ENCODE measurements at places on chromosomes 12 and 14. TPM values are rescaled to one million over a fixed set of nuclear protein-coding genes. Genes with fewer than 3 reads are reported as not detected.

The SLC6A15 gene
- not detected for total RNA-seq

The TMEM179 gene
- 0.30 TPM for total RNA-seq

The RXYLT1 gene
- 22.0 TPM for total RNA-seq

The INHBC gene
- 0.14 TPM for total RNA-seq

The OR4Q2 gene
- not detected for total RNA-seq

The COL2A1 gene
- total RNA-seq: 0.27 TPM

The SLC35F4 gene
- not detected for total RNA-seq

The FOXN4 gene
- not detected for total RNA-seq

GRCh38 chr14:94921882-94922585 is 152.1 kb upstream of the GSC start:
- no peak for DNase-seq

GRCh38 chr12:3141339-3142321 is 64.5 kb downstream of the TSPAN9 start:
- no peak for DNase-seq

DNA sequence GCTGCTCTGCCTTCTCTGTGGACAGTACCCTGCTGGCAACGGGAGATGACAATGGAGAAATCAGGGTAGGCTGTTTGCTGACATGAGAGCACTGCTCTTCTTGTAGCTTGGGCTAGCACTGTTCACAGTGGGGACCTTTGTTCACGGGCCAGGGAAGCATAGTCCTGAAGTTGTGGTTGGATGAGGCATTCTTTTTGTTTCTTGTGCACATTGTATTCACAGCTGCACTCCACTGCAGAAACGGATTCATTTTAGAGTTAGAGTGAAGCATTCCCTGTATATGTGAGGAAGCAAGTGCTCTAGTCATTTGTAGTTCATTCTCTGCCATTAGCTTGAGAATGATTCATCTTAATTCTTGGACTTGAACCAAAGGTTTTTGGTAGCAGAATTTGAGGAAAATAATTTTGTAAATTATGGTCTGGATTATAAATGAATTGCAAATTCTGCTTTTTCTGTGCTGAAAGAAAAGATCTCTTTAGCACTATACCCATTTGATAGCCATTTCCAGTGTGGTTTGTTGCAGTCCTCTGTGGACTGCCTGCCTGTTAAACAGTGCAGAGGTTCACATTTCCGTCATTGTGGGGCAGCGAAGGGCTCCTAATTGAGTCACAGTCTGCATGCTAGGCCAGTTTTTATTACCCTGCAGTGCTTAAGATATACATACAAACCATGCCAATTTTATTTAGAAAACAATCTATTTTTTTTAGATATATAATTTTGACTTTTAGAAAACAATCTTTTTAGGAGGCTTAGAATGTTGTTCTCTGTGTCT is 80.6 kb downstream of the APAF1 start:
- DNase-seq: peak; percentile 34

GRCh38 chr12:107405436-107405835 is 280.2 kb upstream of the PWP1 start:
- no peak for DNase-seq

- DNase-seq: peak; percentile 40
Observed at GRCh38 chr12:89525305-89525823, 483 bp downstream of the POC1B start.

DNA sequence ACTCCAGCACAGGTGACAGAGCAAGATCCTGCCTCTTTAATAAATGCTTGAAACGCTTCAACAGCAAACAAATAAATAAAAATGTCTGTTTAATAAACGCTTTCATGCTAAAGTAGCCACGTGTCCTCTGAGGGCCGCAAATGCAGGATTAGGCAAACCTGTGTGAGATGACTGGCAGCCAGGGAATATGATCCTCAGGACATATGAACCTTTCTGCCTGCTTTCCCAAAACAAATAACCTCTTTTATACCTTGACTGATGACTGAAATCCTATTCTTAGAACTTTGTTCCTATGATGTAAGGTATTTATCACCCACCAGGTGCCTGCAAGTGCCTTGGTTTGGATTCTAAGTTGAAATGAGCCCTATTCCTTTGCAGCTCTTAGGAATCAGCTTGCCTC is 14.5 kb upstream of the FLVCR2 start:
- no peak for DNase-seq

- DNase-seq: no peak
Observed at GRCh38 chr12:110067531-110067930, 19.2 kb upstream of the C12orf76 start.

- no peak for DNase-seq
Observed at GRCh38 chr12:11827091-11828061, 177.9 kb downstream of the ETV6 start.

GRCh38 chr14:29865299-29865698 is 62.3 kb downstream of the PRKD1 start:
- no peak for DNase-seq

DNA sequence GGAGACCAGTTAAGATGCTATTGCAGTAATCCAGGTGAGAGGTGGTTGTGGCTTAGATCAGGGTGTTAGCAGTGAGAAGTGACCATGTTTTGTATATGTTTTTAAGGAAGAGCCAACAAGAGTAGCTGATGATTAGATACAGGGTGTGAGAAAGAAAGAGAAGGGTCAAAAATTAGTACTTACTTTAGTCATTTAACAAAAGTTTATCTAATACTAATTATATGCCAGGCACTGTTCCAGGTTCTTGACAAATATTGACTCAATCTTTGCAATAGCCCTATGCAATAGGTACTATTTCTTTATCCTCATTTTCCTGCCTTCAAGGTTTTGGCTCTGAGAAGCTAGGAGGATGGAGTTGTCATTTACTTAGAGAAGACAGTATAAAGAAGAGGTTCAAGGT is 70.2 kb downstream of the SSPN start:
- DNase-seq: no peak

DNA sequence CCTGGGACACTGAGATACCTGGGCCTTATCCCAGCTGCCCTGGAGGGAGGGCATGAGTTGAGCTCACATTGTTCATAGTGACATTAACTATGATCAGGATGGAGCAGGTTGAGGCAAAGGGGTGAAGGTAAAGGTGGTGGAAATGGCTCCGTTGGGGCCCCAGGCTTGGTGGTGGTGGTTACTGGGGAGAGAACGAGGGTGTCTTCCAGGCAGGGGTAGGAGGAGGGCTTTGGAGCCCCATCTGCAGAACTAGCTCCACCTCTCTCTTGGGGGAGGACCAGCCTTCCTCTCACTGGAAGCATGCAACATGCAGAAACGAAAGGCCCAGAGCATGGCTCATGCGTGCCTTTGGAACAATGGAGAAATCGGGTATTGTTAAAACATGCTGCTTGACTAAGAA is 217.0 kb downstream of the SLC41A2 start:
- DNase-seq: no peak

- peak; percentile 10 for DNase-seq
Observed at GRCh38 chr12:29889737-29890136, 106.0 kb upstream of the TMTC1 start.

DNA sequence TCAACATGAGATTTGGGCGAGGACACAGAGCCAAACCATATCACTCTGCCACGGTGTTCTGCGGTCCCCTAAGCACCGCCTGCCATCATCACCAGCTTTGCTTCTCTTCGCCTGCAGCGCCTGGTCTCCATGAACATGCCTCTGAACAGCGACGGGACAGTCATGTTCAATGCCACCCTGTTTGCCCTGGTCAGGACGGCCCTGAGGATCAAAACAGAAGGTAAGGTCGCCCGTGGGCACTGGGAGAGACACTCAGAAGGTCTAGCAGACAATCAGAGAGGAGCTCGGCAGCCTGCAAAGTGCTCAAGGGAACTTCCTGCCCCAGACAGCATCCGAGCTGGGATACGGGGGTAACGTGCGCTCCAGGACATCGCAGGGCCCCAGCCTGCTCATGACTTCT is 126.0 kb upstream of the FKBP4 start:
- DNase-seq: no peak

DNA sequence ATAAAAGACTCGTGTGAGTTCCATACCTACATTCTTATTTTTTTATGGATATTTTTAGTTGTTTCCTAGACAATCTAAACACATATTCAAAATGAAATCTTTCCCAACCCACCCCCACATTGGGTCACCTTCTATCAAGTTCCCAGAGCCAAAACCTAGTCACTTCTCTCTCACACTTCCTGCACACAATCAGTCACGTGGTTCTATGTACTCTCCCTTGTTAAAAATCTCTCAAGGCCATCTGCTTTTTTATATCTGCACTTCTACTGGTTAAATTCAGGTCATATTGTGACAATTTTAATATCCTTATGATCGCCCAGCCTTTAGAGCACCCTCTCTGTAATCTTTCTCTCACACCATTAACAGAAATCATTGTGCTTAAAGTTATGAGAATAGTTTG is 175.0 kb upstream of the SYT10 start:
- DNase-seq: no peak

GRCh38 chr14:88348546-88348945 is 25.5 kb upstream of the KCNK10 start:
- DNase-seq: no peak

GRCh38 chr12:14845350-14845750 is 2.0 kb upstream of the ART4 start:
- DNase-seq: no peak

- no peak for DNase-seq
Observed at GRCh38 chr14:95664546-95664945, 21.7 kb upstream of the TCL1B start.

DNA sequence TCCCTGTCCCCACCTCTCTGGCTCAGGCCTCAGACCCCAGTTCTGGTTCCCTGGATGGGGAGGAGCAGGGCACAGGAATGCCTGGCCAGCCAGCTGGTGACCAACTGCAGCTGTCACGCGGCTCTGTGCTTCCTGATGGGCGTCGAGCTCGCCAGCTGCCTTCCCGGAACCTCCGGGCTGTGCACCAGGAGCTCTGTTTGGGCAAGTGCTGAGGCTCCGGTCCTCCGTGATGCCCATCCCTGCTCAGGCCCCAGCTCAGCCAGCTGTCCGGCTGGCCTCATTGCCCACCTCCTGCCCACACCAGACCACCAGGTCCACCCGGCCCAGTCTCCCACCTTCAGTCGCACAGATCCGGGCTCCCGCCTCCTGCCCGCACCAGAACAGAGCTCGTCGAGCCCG is 4.8 kb downstream of the IFFO1 start:
- DNase-seq: no peak

DNA sequence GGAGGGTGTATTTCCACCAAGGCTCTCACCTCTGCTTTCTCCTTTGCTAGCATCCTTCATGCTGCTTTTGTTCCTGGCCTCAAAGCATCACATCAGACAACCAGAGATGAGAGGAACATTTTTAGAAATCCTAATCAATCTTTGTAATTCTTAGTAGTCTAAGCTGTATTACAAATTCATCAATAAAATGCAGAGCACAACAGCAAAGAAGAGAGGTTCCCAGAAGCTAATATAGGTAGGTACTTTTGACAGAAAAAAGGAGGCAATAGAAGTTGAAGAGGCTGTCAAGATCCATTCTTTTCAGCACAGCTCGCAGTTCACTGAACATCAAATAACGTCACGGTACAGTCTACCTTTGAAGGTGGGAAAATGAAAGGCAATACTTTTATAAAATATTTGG is 265.2 kb upstream of the SYT1 start:
- no peak for DNase-seq

GRCh38 chr12:54214553-54215406 is 26.0 kb upstream of the SMUG1 start:
- peak; percentile 86 for DNase-seq

DNA sequence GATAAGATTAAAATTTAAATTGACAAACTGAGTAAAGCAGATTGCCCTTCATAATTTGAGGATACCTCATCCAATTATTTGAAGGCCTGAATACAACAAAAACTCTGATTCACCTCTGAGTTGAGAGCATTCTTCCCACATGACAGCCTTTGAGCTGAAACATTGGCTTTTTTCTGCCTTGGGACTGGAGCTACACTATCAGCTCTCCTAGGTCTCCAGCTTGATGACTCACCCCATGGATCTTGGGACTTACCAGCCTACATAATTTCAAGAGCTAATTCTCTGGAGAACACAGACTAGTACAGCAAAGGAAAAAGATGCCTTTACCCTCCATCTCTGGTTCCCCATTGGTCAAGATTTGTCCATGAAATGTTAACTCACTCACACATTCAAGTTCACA is 555.1 kb downstream of the FOXG1 start:
- DNase-seq: no peak

DNA sequence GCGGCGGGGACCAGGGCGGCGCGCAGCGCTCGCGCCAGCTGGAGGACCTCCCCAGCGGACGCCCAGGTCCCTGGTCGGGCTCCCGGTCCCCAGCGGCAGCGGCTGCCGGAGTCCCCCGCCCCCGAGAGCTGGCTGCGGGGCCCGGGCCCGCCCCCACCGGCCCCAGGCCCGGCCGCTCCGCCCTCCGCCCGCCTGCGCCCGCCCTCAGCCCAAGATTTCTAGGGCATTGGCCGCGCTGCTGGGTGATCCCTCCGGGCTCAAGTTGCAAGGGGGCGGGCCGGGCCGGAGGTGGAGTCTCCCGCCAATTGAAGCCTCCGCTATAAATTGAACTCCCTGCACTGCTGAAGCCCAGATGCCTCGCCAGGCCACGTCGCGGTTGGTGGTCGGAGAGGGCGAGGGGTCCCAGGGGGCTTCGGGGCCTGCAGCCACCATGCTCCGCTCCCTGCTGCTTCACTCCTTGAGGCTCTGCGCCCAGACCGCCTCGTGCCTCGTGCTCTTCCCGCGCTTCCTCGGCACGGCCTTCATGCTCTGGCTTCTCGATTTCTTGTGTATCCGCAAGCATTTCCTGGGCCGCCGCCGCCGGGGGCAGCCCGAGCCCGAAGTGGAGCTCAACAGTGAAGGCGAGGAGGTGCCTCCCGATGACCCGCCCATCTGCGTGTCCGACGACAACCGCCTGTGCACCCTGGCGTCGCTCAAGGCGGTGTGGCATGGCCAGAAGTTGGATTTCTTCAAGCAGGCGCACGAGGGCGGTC is at the start of gene DIO3:
Gene DIO3, plus strand, starts transcription at position 351 of the 752 bp plus-strand sequence.
- no peak for DNase-seq

DNA sequence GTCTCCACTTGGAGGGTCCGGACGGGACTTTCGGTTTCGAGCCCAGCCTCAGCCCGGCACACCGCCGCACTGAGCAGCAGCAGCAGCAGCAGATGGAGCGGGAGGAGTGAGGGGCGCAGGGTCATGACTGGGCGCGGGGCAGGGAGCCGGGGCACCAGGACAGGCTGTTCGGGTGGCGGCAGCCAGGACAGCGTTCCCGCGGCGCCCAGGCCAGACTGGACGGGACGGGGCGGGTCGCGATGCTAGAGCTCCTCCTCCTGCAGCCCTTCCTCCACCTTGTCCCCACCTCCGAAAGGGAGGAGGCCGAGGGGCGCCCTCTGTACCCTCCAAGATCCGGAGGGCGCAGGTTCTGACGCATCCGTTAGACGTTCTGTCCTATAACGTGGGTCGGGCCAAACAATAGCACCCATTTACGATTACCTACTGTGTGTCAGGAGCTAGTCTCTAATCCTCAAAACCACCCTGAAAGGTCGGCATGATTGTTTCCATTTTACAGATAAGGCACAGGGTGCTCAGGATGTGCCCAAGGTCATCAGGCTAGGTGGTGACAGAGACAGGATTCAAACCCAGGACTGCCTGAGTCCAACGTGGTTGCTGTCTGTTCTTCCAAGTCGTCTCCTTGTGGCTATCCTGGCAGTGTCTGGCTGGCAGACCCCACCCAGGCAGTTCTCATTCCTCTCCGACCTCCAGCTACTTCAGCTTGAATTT is at the start of gene FKBP11:
Gene FKBP11, minus strand, starts transcription at position 189 of the 708 bp plus-strand sequence. Its CDS starts 64 bp downstream, at position 125.
- peak; percentile 49 for DNase-seq

Measured in activated T-helper 2 cell treated with anti-CD3 and anti-CD28 coated beads, Interferon-gamma antibody, Interleukin-2, Interleukin-4, amounts not matched to agents 10 μg/mL and 5 μg/mL and 100 μg/mL, durations not matched to agents 14 hours and 24 hours and 36 hours (primary cell).